Neural progenitor cell (in vitro differentiated cells): ENCODE measurements at places on chromosomes 4 and X. TPM values are rescaled to one million over a fixed set of nuclear protein-coding genes. Genes with fewer than 3 reads are reported as not detected.

DMD gene
- 27.1 and 30.6 TPM in 2 replicates for total RNA-seq

PDZD4 gene
- total RNA-seq, result 1.9 and 5.2 TPM in 2 replicates

CENPI gene
- total RNA-seq, result 51.3 and 60.6 TPM in 2 replicates

STATH gene
- not detected in 2 replicates for total RNA-seq

ZCCHC18 gene
- 4.6 and 5.1 TPM in 2 replicates for total RNA-seq

COL4A5 gene
- 104 and 115 TPM in 2 replicates for total RNA-seq

LEF1 gene
- 15.0 and 19.4 TPM in 2 replicates for total RNA-seq
